ENCODE measurements at places on chromosomes 5 and 9.

GRCh38 chr5:150595466-150596031 is 44.9 kb upstream of the SYNPO start:
- no peak for DNase-seq

DNA sequence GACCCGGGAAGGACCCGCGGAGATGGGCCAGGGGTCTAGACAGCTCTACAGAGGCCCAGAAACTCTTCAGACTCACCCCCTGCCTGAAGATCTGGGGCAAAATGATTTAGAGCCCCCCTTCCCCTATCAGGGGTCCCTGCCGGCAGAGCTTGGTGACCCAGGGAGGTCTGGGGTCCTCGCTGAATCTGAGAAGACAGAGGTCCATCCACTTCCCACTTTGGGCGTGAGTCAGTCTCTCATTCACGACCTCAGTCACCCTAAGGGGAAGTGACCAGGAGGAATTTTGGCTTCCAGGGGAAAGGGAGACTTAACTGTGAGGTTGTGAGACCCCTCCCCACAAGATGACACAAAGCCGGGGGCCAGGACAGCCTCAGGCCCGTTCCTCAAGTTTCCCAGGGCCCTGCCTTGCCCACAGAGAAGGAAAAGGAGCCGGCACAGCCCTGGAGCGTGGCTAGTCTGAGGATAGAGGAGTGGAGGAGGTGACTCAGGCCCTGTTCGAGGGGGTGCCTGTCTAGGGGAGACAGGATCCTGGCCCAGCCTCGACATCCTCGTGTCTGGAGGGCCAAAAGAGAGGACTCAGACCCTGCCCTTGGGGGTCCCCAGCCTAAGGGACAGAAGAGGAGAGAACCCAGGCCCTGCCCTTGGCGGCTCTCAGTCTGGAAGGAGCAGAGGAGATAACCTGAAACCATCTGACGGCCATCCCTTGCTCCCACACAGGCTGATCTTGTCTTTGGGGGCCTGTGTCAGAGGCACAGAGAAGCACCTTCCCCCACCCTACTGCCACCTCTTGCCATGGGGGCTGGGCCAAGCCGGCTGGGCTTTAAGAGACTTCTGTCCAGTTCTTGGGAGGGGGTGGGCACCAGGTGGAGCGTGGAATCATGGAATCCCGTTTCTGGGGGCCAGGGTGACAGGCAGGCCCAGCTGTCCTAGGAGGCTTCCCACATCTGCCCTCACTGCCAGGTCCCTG is 889 bp downstream of the PDLIM4 start:
- DNase-seq, result no peak

DNA sequence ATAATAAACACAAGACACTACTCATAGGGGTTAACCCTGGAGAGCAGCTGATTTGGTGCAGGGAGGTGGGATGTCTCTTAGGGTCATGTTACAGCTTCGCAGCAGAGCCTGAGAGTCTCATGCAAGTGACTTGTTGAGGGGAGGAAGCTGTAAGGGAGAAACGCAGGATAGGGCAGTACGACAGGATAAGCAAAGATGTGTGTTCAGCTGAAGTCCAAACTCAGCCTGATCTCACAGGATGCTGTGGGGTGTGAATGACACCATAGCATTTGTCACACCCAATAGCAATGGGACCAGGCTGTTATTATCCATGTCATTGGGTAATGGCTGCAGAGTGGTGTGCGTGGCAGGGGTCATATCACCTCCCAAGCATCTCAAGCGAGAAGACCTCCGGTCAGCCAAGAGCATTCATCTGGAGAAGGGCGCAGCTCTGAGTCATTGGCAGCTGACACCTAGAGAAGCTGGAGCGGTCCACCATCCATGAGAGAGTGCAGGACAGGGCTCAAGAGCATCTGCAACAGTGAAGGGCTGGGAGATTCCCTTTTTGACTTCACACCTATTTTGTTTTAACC is 49.2 kb upstream of the RPL26L1 start:
- no peak for DNase-seq

DNA sequence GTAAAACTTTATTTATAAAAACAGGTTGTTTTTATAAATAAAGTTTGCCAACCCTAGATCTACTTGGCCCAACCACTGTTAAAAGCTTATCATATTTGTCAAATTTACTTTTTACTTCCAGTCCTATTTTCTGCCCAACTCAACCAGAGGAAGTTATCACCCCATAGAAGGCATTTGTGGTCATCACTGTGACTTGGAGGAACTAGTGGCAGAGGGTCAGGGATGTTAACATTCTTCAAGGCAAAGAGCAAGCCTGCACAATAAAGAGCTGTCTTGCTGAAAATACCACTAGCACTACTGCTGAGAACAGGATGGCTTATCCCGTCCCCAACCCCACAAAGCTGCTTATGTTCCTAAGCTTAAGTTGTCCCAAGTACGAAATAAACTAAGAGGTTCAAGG is 22.3 kb downstream of the TTC33 start:
- no peak for DNase-seq

DNA sequence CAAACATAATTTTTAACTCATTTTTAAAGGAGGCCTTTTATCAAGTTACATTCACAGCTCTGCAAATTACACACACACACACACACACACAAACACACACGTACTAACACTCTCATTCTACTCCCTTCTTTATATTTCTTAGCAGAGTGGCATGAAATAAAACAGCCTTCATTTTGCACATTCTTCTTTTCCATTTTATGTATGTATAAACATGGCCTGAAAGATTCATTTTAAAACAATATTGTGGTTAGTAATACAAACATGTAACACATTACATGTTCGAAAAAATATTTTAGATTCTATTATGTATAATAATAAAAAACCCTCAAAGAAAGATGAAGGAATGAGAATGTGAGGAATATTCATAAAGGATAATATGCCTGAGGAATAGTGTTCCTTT is 86.0 kb upstream of the ITGA2 start:
- DNase-seq, result no peak

- DNase-seq, result no peak
Measured at GRCh38 chr5:171865471-171865870, 79.9 kb downstream of the SMIM23 start.

Measured in hippocampal formation (tissue), 2 donors.